ENCODE measurements at places on chromosomes 13 and 19.

DNA sequence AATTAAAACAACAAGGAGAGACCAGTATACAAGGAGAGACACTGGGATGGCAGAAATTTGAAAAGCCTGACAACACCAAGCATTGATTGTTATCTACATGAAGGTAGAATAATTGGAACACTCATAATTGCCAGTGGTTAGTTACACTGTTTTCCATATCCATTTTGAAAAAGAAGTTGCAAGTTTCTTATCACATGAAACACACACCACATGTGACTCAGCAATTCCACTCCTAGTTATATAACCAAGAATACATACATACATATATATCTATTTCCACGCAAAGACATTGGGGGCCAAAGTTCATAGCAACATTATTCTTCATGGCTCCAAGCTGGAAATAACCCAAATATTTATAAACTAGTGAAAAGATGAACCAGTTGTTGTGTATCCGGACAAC is 15.2 kb upstream of the PABPC3 start:
- DNase-seq = no peak

GRCh38 chr13:29888306-29888705 is 37.9 kb upstream of the UBL3 start:
- no peak for DNase-seq

- DNase-seq = no peak
Measured at GRCh38 chr13:28001837-28002473, 13.5 kb upstream of the URAD start.

DNA sequence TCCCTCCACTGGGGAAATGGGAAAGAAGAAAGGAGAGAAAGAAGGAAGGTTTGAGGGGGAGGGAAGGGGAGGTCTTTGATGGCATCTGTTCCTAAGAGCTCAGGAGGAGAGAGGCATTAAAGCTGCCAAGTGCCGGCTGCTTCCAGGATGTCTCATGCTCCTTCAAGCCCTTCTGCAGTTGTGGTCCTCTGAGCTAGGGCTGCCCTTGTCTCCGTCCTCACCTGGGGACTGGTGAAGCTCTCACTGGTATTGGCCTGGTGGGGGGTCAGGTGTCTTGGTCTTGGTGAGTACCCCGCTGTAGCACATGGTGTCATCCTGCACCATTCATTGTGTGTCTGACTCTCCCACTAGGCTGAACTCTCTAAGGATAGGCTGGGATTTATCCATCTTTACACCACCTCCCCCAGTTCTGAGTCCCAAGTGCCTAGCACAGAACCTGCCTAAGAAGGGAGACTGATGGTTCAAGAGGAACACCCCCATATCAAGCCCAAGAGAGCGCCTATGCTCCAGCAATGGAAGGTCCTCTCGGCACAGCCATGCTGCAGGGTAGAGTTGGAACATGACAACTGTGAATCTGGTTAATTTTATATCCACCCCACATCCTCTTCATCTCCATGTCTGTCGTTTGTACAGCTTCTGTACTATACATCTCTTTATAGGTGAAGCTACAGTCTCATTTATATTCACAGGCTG is 83.7 kb downstream of the AKAP11 start:
- DNase-seq = no peak

DNA sequence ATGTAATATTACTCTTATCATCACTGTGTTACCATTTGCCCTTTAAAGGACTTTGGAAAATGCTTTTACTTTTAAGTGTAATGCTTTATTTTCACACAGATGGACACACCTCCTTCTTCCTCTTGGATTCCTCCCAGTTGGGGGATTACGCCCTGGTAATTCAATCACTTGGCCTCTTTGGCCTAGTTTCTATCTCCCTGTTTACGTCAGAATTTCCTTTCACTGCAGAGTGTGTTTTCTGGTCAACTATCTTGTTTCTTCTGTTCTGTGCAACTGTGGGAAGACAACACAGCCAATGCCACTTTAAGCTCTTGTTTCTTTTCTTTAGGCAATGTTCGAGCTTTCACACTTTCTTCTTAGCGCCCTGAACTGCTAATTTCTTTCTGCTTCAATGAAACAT is 257.3 kb upstream of the MAB21L1 start:
- DNase-seq = no peak

DNA sequence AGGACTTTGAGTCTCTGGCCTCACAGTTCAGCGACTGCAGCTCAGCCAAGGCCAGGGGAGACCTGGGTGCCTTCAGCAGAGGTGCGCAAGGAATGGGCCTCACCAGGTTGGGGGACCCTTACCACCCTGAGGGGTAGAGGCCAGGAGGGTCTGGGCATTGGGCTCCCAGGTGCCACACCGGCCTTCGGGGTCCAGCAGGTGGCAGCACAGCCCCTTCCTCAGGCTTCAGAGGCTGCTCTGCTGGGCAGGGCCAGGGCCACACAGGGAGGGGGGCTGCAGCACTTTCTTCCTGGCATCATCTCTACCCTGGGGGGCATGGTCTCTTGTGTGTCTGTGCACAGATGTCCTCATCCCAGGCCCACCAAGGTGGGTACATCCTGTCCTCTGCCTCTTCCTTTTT is 12.9 kb downstream of the PIN1 start:
- DNase-seq = no peak

DNA sequence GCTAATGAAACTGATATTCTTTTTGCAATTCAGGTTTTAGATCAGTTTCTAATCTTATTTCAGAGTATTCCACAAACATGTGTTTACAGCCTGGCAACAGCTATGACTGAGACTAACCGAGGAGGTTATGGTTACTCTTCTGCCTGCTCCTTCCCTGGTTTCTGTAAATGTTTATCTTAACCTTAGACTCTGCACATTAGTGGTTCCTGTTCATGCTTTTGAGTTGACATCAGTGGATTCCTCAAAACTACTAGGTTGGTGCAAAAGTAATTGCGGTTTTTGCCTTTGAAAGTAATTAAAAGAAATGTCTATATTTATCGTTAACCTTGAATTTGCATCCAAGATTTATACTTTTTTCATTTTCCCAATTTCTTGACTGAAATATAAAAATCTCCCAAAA is 237.0 kb upstream of the TSHZ3 start:
- DNase-seq = no peak

GRCh38 chr13:104318121-104318520 is 1251.9 kb upstream of the SLC10A2 start:
- DNase-seq = no peak

- no peak for DNase-seq
Measured at GRCh38 chr13:41565846-41566245, 108.5 kb downstream of the RGCC start.

DNA sequence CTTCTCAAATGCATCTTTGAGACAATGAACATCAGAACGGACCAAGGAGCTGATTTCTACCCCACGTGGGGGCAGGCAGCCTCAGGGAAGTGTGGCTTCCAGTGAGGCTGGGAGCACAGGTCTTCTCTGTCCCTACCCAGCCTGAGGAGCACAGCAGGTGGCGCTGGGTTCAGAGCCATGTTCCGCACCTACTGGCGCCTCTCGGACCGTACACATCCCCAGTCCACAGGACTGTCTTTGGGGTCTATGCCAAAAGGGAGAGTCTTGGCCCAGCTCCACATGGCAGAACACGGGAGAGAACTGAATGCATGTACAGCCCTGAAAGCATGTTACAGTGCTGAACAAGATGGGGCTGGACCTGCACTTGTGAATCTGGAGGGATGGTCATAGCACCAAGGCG is 22.6 kb downstream of the SUGP1 start:
- no peak for DNase-seq

DNA sequence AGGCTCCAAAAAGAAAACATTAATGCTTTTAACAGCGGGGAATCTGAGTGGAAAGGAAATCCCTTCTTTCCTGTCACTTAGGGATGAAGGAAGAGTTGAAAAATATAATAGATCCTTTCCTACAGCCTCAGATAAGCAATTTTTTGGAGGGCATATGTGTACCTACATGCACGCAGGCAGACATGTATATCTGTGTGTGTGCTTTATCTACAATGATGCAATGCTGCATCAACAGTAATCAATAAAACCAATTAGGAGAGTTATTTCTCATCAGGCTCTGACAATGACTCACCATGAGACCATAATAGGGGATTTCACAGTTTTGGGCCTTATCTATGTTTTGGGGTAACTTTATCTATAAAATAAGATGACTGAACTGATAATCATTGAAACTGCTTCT is 444.1 kb downstream of the ITGBL1 start:
- DNase-seq = no peak

GRCh38 chr19:50745221-50745620 is 22.1 kb downstream of the CLEC11A start:
- no peak for DNase-seq

GRCh38 chr13:37534181-37534580 is 64.4 kb downstream of the POSTN start:
- no peak for DNase-seq

DNA sequence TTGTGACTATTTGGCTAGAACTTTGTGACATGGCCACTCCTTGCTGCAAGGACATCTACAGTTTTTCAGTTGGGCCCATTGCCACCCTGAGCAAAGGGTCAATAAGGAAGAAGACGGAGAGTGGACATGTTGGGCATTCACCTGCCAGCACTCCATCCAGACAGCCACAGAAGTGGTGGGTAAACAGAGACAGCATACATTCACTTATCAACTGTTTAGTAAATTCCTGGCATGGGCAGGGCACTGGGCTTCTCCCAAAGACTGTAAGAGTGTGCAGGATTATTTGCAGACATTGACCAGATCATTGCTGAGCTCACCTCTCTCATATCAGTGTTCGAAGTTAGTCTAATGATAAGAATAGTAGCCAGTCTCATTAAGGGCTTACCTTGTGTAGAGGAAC is 29.2 kb downstream of the SIPA1L3 start:
- no peak for DNase-seq

DNA sequence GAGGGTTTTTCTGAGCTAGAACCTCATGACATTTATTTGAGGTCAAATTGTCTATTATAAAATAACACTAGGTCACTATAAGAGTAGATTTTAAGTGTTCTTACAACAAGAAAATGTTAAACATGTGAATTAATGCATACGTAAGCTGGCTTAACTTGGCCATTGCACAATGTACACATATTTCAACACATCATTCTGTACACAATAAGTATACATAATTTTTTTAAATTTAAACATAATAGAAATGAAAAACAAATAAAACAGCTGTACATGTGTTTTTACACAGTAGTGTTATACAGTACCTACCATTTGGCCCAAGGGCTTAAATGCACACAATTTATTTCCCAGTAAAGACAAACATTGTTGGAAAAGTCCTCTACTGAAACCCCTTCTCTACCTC is 269.9 kb downstream of the DACH1 start:
- no peak for DNase-seq

GRCh38 chr19:3968556-3969434 is 2.1 kb downstream of the DAPK3 start:
- no peak for DNase-seq

GRCh38 chr13:45786293-45786920 is 65.1 kb downstream of the SIAH3 start:
- DNase-seq = no peak

DNA sequence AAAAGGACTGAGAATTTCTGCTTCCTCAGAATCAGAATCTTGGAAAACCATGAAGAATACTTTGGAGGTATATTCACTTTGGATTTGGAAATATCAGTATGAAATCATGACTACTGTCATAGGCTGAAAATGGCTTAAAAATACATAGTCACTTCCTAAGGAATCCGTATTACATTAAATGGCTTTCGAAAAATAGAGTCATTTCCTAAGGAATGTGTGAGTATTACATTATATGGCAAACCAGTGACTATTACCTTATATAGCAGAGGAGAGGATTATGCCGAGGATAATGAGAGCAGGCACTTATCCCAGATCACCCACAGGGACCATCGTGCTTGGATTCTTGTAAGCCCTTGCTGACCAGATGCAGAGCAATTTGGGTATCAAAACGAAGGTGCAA is 1471.8 kb downstream of the EFNB2 start:
- no peak for DNase-seq

- no peak for DNase-seq
Measured at GRCh38 chr13:105342281-105342820, 1193.1 kb downstream of the EFNB2 start.

- no peak for DNase-seq
Measured at GRCh38 chr13:98171900-98172589, 5.0 kb downstream of the RNF113B start.

DNA sequence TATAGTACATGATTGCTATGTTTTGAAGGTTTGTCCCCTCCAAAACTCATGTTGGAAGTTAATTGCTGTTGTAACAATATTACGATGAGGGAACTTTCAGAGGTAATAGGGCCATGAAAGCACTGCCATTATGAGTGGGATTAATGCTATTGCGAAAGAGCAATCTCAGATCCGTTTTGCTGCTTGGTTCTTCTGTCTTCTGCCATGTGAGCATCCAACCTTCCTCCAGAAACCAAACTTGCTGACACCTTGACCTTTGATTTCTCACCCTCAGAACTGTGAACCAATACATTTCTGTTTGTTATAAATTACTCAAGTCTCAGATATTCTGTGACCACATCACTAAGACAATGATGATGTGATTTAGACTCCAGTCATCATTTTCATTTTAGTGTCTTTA is 2590.9 kb downstream of the PCDH9 start:
- no peak for DNase-seq

- DNase-seq = no peak
Measured at GRCh38 chr19:53112286-53112685, 9.1 kb upstream of the ZNF160 start.

DNA sequence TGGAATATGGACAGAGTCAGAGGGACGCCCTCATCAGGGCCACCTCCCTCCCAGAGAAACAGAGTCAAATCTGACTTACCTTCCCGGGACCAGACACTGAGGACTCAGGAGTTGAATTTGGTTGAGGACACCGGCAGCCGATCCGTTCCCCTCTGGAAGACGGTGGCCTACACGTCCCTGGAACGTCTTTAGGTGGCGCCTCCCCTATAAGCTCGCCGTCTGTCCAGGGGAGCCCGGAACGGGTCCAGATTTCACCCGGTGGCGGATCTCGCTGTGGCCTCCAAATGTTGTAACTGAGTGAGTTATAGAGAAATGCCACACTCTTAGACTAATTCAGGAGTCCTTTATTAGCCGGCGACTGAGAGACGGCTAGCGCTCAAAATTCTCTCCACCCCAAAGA is 9.0 kb downstream of the TNFSF14 start:
- DNase-seq = no peak

DNA sequence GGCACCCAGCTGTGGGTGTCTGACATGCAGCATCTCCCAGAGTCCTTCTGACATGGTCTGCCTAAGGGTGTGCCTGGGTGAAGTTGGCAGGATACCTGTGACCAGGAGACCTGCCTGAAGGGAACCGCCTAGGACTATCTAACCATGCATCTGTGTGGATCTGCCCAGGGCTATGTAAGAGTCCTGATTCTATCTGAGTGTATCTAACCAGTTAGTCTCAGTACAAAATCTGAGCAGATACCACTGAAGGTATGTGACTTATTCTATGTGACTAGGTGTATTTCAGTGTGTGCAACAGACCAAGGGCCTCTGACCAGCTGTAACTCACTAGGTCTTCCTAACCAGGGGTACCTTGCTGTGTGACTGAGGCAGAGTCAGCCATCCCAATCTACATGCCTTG is 28.2 kb upstream of the FBL start:
- DNase-seq = no peak

- DNase-seq = no peak
Measured at GRCh38 chr19:16068696-16069259, 7.5 kb upstream of the TPM4 start.

- no peak for DNase-seq
Measured at GRCh38 chr19:44720945-44721344, 22.0 kb downstream of the CEACAM16 start.

- DNase-seq = no peak
Measured at GRCh38 chr19:39823686-39824085, 10.3 kb downstream of the DYRK1B start.

Measured in stimulated activated CD8-positive, alpha-beta memory T cell treated with anti-CD3 and anti-CD28 coated beads, Interleukin-4, amount 100 ng/mL, for 4 hours (primary cell).